ENCODE measurements at places on chromosomes 3 and 15.
A peak's percentile ranks its signal among the peaks of the same experiment; 100 is the strongest.

DNA sequence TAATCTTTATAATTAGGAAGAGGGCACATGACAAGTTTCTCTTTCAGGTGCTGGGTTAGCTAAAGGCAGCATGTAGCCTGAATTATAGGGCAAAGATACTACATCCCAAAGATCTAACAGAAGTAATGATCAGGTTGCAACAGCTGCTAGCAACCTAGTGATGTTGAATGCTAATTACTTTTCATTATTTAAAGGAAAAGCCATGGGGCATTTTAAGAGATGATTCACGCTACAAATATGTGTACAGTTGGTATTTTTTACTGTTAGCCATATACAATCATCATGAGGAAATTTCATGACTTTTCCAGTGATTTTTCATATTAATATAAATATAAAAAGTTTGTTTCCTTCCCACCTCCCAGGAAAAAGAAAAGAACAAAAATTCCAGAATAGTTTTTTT is 43.0 kb downstream of the NEK10 start:
- no peak for DNase-seq

DNA sequence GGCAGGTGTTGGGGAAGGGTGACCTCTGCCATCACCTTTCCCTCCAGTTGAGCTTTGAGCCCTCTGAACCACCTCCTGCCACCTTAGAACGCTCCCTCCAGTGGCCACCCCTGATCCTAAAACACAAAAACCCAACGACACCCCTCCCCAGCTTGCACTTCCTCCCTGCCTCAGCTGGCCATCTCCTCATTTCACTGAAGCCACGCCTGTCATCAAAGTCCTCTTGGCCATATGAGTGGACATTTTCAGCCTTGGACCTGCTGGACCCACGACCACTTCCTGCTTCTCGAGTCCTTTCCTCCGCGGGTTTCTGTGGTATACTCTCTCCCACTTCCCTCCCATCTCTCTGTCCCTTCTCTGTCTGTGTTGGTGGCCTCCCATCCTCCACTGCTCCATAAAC is 48.5 kb upstream of the NR2C2 start:
- DNase-seq: no peak

GRCh38 chr3:71537211-71537611 is 46.3 kb downstream of the FOXP1 start:
- no peak for DNase-seq

- DNase-seq: no peak
These were observed 3.4 kb upstream of the RARB start for GRCh38 chr3:25424614-25425013.

GRCh38 chr15:62777671-62778070 is 264.9 kb upstream of the TPM1 start:
- DNase-seq: no peak

DNA sequence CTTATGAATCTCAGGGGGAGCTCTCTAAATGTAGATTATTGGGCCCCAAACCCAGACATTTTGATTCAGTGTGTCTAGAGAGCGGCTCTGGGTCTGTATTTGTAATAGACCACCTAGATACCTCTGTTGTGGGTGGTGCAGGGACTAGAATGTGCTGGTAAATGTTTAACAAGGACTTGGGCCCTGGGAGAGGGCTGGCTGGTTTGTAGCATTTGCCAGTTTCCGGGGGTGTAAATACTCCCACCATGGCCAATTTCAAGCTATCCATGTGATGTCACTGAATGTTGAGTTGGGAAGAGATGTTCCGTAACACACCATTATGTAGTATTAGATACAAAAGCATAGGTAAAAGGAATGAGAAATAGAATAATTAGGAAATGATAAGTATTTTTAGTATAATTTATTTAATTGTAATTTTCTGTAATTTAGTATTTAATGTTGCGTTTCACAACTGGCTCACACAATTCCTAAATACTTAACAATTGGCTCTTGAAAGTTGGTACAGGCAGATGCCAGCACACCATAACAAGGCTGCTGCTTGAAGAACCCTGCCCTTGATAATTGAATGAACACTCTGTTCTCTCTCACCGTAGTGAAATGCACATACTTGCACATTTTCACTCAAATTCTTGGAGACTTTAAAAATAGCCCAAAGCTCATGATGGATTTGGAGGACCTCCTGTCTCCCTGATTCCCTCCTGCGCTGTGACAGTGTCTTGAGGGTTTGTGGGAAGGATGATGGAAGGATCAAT is 359.2 kb upstream of the PROK2 start:
- no peak for DNase-seq

GRCh38 chr3:57077630-57078343 is 17.3 kb downstream of the SPATA12 start:
- no peak for DNase-seq

DNA sequence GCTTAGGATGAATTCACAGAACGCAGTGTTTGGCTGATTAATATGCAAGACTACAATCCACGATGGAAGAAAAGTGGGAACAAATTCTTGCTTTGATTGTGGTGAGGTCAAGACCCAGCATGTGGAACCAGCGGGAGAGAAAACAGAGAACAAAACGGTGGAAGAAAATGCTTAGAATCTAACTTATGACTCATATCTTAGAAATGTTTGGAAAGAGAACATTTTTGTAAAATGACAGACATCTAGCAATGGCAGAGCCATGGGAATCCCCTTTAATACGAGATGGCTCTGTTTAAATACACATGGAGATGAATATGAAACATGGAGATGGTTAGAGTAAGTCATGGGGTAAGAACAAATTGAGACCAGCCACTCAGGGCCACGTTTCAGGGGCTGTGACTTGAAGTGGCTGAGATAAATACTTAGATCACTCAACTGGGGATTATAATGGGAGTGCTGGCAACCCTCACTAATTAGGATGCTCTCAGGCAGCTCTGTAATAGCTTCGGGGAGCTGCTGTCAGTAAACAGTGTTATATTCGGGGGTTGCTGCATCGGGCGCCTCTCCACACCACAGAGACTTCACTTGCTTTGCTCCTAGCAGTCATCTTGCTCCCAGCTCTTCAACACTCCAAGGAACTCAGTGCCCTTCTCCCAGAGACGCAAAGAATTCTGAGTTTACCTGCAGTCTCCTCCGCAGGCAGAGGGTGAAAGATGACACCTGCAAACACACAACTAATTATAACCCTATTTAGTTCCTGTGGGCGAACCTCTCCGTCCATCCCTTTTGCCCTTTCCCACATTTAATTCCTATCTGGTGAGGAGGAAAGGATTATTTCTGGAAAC is 68.0 kb upstream of the ONECUT1 start:
- DNase-seq: no peak

DNA sequence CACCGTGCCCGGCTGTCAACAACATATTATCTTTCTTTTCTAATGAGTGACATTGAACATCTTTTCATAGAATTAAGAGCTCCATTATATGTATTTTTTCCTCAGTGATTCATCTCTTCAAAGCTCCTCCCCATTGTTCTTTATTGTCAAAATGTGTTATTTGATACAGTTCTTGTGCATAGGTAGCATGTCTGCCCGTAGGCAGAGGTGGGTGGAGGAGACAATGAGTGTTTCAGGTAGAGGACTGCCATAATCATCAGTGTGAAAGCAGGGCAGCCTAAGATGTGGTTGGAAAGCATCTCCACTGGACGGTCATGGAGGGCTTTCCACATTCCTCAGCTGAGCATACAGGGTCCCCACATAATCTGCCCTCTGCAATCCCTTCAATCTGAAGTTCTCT is 452.0 kb upstream of the MCTP2 start:
- no peak for DNase-seq

GRCh38 chr3:56985460-56985859 is 75.0 kb upstream of the SPATA12 start:
- no peak for DNase-seq

DNA sequence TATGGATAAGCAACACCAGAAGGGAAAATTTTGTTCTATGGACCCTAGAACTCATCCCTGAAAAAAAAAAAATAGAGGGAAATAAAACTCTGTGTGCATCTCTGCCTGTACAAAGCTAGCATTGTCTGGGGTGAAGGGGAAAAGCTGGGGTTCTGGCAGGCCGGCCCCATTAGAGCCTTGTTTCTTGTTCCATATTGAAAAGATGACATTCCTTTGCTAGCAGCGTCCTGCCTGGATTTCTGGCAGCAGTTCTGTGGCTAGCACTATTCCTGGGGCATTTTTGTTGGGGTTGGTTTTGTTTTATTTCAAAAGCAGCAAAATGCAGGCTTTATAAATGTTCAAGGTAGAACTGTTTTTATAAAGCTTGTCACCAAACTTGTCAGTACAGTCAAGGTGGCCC is 45.2 kb downstream of the RARB start:
- no peak for DNase-seq

- peak; percentile 63 for DNase-seq
These were observed 10.8 kb downstream of the FOXL2 start for GRCh38 chr3:138935863-138936740.

DNA sequence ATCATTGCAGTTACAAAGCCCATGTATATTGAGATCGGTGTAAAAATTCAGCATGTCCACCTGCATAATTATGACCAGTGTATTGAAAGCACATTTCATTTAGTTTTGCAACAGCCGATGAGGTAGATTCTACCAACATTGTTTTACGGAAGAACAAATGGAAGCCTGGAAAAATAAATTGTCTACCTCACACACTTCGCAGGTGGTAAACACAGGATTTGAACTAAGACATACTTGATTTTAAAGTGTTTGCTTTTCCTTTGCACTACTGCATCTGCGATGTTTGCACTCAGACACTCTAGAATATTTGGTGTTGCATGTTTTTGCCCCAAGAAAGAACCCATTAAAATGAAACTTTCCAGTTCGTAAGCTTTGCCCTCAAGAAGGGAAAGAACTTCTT is 148.4 kb downstream of the PGPEP1L start:
- no peak for DNase-seq

DNA sequence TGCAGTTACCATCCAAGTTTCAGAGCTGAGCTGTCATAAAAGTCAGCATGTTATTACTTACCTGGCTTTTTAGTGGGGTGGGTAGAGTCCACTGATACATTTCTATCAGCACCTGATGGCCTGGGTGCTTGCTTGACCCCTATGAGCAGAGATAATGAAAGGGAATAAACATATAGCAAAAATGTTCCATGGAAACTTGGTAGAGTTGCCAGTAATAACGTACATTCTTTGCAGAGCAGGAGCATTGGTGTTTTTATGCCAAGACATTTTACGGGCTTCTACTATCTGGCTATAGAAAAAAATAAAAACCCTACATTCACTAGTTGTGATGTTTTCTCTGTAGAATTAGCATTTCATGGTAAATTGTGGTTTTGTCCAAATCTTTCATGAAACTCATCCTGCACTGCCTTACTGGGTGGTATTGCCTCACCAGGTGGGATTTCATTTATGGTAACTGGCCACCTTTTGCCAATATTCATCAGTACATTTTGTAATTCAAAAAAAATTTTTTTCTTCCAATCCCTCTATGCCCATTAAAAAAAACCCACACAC is 70.9 kb downstream of the TFG start:
- no peak for DNase-seq

DNA sequence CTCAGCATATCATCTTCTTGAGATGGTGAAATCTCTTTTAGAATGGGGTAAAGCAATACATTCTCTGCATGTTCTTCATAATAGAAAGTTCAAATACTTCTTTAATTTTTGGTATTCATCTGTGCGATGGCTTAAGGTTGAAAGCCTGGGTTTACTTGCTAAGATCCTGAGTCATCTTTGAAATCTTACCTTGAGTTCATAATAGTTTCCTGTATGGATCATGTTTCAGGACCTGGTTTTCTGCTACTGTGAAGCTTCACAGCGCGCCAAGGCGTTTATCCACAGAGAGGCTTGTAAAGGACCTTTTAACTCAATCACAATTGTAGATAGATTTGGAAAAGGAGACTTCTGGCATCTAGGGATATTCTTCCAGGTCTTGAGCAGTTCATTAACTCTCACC is 39.0 kb downstream of the MED12L start:
- DNase-seq: no peak

GRCh38 chr3:48929358-48930035 is 10.9 kb downstream of the ARIH2 start:
- DNase-seq: no peak

GRCh38 chr3:132268956-132269355 is 48.3 kb upstream of the ACP3 start:
- DNase-seq: no peak

DNA sequence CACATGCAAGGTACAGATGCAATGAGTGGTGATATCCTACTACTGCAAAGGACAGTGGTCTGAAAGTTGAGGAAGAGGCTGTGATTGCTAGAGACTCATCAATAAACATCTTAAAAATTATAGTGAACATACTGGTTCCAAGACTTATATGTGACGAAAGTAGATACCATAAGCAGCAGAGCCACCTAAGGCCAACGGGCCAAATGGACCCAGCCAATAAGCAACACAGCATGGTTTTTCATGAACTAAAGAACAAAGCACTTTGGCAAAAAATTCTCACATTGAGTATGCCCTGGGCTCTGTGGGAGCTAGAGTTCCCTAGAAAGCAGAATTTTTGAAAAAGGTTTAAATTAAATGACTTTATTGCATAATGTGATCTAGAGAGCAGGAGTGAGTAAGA is 272.1 kb downstream of the SI start:
- no peak for DNase-seq

DNA sequence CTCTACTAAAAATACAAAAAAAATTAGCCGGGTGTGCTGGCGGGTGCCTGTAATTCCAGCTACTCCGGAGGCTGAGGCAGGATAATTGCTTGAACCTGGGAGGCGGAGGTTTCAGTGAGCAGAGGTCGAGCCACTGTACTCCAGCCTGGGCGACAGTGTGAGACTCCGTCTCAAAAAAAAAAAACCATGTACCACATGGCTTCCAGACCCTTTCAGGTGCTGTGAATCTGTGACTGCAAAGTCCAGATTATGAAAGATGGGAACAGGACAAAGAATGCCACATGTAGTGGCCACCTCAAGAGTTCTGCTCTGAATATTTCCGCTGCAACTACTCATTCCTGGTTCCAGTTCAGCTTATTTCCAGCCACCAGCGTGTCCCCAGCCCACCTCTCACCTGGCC is 8.4 kb upstream of the DCAF1 start:
- no peak for DNase-seq

DNA sequence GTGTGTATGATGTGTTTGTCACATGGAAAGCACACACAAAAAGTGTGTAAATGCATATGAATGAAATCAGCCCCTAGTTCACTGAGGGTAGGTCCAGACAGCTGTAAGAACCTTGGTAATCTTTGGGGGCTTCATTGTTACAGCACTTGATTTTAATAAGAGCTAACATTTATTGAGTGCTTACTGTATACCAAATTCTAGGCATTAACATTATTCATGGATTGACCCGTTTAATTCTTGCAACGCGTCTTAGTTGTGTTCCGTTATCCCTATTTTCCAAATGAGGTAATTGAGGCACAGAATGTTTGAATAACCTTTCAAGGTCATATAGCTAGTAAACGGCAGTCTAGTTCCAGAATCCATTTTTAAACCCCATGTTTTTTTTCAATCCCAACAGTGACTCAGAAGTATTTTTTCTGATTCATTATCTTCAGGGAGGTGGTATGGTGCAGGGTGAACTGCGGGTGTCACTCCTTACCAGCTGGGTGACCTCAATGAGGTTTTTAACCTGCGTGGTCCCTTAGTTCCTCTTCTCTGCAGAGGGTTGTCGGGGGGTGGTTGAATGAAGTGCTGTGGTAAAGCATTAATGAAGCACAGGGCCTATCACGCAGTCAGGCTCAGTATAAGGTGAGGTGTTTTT is 14.2 kb downstream of the RAB8B start:
- peak; percentile 41 for DNase-seq

- no peak for DNase-seq
These were observed 67.7 kb upstream of the ROPN1 start for GRCh38 chr3:124059580-124059979.

GRCh38 chr3:158763421-158763820 is 31.2 kb upstream of the RARRES1 start:
- no peak for DNase-seq
